ENCODE measurements at places on chromosomes 5 and 9. TPM values are rescaled to one million over a fixed set of nuclear protein-coding genes. Genes with fewer than 3 reads are reported as not detected.

Gene PCDHAC2
- 1.2 TPM for polyA plus RNA-seq

Gene PTTG1
- 237 TPM for polyA plus RNA-seq

Gene ATP10B
- polyA plus RNA-seq = 0.06 TPM

Gene CSF2
- polyA plus RNA-seq = 7.2 TPM

GRCh38 chr5:74020503-74020902 is 394.5 kb downstream of the ARHGEF28 start:
- no peak for DNase-seq

DNA sequence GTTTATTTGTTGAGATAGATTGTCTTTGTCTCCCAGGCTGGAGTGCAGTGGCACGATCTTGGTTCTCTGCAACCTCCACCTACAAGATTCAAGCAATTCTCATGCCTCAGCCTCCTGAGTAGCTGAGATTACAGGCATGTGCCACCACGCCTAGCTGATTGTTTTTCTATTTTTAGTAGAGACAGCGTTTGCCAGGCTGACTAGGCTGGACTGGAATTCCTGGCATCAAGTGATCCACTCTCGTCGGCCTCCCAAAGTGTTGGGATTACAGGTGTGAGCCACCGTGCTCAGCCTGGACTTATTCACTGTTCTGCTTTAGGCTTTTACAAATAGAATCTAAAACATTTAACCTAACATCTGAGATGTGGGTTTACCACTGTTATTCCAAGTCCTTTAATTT is 91.3 kb downstream of the COMMD10 start:
- DNase-seq = no peak

- no peak for DNase-seq
Measured at GRCh38 chr9:124110307-124110915, 98.8 kb downstream of the LHX2 start.

GRCh38 chr5:173205916-173206315 is 29.1 kb downstream of the NKX2-5 start:
- no peak for DNase-seq

Data from keratinocyte (primary cell).